ENCODE measurements at places on chromosomes 5 and 9. TPM values are rescaled to one million over a fixed set of nuclear protein-coding genes. Genes with fewer than 3 reads are reported as not detected.

The SLC6A7 gene
- 15.2 TPM for total RNA-seq

DNA sequence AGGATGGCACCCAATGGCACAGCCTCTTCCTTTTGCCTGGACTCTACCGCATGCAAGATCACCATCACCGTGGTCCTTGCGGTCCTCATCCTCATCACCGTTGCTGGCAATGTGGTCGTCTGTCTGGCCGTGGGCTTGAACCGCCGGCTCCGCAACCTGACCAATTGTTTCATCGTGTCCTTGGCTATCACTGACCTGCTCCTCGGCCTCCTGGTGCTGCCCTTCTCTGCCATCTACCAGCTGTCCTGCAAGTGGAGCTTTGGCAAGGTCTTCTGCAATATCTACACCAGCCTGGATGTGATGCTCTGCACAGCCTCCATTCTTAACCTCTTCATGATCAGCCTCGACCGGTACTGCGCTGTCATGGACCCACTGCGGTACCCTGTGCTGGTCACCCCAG, 25.4 kb downstream of the HRH2 start:
- no peak for DNase-seq

The KCNV2 gene
- not detected for total RNA-seq

DNA sequence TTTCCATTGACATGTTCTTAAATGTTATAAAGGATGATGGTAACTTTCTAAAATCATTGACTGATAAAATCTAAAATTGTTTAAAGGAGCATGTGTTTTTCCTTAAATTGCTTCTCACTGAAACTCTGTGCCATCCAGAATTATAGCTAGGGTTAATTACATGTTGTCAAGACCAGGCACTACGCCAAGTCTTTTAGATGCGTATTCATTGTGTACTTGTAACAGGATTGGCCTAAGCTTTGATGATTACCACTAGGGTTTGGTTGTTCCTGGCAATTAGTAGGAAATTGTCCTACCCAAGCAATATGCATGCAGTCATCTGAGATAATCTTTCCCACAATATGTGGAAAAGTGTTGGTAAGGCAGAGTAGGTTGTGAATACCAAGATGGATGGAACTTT, 43.8 kb downstream of the PRKACG start:
- peak; percentile 94 for DNase-seq

DNA sequence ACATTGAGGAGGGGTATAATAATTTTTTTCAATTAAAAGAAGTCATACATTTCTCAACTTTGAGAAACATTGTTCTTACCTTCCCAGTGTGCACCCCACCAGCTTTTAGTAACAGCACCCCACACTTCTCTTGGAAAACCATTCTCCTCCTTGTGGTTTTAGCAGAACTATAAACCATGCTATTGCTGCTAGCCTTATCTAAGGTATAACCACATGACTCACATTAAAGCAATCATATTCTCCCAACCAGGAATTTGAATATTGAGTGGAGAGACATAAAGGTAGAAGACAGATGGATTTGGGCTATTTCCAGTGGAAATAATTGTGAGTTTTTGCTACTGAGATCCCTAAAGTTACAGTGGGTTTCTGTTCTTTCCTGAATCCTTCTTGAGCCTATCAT, 43.5 kb upstream of the SRFBP1 start:
- DNase-seq, result no peak

DNA sequence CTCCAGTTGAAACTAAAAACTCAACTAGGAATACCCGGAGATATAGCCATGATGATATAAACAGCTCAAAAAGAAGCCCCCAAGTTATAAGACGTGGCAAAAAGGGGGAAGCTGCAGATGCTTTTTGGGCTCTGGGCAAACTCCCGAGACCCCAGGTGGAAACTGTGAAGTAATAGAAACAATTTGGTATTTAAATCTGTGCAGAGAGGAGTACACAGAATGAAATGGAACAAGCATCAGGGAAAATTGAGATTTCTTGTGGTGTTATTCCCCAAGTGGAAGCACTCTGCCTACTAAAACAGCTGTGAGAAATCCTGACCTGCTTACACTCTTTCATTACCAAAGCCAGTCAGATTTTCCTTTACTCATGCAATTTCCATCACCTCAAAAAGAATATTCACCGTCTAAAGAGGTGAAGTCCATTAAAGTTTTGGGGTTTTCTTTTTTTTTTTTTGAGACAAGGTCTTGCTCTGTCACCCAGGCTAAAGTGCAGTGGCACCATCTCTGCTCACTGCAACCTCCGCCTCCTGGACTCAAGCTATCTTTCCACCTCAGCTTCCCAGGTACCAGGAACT, 23.5 kb downstream of the SAXO1 start:
- DNase-seq, result no peak

DNA sequence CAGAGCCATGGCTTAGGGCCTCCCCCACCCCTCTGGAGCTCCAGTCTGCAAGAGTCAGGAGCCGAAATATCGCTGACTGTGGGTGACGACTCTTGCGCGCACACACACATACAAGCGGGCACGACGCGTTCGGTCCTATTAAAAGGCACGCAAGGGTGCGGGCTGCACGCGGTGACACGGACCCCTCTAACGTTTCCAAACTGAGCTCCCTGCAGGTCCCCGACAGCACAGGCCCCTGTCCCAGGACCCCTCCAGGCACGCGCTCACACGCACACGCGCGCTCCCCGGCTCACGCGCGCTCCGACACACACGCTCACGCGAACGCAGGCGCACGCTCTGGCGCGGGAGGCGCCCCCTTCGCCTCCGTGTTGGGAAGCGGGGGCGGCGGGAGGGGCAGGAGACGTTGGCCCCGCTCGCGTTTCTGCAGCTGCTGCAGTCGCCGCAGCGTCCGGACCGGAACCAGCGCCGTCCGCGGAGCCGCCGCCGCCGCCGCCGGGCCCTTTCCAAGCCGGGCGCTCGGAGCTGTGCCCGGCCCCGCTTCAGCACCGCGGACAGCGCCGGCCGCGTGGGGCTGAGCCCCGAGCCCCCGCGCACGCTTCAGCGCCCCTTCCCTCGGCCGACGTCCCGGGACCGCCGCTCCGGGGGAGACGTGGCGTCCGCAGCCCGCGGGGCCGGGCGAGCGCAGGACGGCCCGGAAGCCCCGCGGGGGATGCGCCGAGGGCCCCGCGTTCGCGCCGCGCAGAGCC, at the start of gene GRIN1:
Gene GRIN1, plus strand, starts transcription at position 433 of the 746 bp plus-strand sequence. CDS start 333 bp downstream, outside the sequence.
- DNase-seq, result peak; percentile 34

The SEMA6A gene
- 90.0 TPM for total RNA-seq

- no peak for DNase-seq
Observed at GRCh38 chr5:127294829-127295228, 4.2 kb downstream of the MEGF10 start.

DNA sequence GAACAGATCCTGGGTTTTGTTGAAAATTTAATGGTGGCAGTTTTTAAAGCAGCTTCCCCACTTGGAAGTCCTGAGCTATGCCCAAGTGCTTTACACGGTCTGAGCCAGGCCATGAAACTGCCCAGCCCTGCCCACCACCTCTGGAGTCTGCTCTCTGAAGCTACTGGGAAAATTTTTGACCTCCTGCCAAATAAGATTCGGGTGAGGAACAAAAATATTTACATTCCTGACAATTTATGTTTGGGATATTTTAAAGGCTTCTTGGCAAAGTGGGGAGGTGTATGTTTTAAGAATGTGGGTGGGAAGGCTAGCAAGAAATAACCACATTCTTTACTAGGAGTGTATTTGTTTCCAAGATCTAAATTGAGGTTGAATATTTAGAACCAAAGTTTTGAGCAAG, 50.0 kb downstream of the HACD4 start:
- DNase-seq, result no peak

The ABO gene
- 114 TPM for total RNA-seq

The ADAMTS12 gene
- total RNA-seq, result 2.9 TPM

- DNase-seq, result no peak
Observed at GRCh38 chr5:159514229-159514810, 184.0 kb upstream of the IL12B start.

- no peak for DNase-seq
Observed at GRCh38 chr9:76828447-76828846, 64.2 kb downstream of the PCA3 start.

GRCh38 chr5:88683506-88684135, 199.4 kb downstream of the MEF2C start:
- DNase-seq, result no peak

- DNase-seq, result no peak
Observed at GRCh38 chr9:130197888-130198287, 25.7 kb downstream of the NCS1 start.

DNA sequence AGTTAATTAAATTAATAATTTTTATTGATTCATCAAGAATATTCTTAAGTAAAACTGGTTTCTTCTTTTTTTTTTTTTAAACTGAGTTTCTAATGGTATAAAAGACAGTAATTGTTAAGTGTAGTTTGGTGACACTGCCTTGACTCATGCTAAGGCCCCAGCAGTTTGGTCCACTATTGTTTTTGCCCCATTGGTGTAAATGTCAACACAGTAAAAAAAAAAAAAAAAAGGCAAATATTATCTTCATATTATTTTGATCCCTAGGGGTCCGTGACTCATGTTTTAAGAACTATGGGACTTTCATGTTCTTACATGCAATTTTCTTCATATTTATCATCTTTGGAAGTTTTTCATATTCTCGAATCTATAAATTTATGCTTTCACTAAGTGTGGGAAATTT, 29.2 kb upstream of the JAK2 start:
- no peak for DNase-seq

The BTNL8 gene
- total RNA-seq, result 63.5 TPM

DNA sequence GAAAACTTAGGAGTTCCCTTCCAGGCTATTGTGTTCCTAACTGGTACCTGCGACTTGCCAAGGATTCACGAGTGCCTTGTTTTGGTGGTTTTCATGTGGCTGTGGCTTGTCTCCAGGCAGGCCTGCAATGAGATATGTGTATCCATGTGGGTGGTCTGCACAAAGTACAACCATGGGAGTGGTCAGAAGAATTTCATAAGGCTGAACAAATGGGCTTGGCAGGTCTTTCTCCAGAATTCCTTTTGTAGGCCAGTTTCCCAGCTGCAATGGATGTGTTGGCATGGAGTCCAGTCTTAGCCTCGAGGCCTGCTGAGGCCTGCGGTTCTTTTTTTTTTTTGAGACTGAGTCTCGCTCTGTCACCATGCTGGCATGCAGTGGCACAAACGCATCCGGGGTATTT, 28.8 kb upstream of the MELK start:
- no peak for DNase-seq

The ADAMTS13 gene
- total RNA-seq, result 3.3 TPM

Measured in mucosa of descending colon (tissue), 3 donors.